Activated effector memory CD4-positive, alpha-beta T cell treated with Interleukin-2 at 50 U/mL for 16 hours (primary cell): ENCODE measurements at places on chromosomes 2 and 18.

GRCh38 chr2:187552828-187553681 lies 1.2 kb downstream of the TFPI start:
- no peak for DNase-seq

- DNase-seq: no peak
Measured at GRCh38 chr18:3816610-3817363, 366.8 kb downstream of the TGIF1 start.

DNA sequence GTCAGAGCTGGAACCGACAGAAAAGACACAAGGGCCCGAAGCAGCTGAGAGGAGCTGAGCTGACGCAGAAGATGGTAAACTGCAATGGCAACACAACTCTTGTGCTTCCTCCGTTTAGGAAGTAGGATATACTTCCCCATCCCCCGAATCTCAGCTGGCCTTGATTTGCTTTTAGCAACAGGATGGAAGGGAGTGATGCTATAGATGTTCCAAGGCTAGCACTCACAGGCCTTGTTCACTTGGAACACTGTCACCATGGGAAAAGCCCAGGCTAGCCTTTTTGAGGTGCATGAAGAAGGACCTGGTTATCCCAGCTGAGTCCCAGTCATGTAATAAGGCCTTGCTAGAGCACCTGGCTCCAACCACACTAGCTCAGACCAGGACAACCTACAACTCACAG lies 26.0 kb downstream of the STAT1 start:
- no peak for DNase-seq

GRCh38 chr2:47935071-47935470 lies 28.8 kb upstream of the FBXO11 start:
- DNase-seq: no peak

- no peak for DNase-seq
Measured at GRCh38 chr2:3463186-3463835, 56.0 kb downstream of the ADI1 start.

DNA sequence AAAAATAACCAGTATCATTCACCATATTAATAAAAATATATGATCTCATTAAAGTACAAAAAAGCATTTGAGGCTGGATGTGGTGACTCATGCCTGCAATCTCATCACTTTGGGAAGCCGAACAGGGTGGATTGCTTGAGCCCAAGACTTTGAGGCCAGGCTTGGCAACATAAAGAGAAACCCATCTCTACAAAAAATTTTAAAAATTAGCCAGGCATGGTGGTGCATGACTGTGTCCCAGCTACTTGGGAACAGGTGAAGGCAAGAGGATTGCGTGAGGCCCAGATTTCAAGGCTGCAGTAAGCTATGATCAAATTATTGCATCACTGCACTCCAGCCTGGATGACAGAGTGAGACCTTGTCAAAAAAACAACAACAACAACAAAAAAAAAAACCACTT lies 75.9 kb downstream of the RAD51AP2 start:
- DNase-seq: no peak

DNA sequence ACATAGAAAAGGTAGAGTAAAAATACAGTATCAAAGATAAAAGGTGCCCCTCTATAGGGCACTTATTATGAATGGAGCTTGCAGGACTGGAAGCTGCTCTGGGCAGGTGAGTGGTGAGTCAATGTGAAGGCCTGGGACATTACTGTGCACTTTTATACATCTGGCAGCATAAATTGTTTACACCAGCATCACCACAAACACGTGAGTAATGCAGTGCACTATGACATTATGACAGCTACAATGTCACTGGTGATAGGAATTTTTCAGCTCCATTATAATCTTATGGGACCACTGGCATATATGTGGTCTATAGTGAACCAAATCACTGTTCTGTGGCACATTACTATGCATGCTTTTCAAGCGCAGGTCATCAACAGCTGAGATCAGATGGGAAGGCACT lies 48.1 kb downstream of the TPGS2 start:
- no peak for DNase-seq

- no peak for DNase-seq
Measured at GRCh38 chr2:188678882-188679281, 295.3 kb upstream of the COL3A1 start.

DNA sequence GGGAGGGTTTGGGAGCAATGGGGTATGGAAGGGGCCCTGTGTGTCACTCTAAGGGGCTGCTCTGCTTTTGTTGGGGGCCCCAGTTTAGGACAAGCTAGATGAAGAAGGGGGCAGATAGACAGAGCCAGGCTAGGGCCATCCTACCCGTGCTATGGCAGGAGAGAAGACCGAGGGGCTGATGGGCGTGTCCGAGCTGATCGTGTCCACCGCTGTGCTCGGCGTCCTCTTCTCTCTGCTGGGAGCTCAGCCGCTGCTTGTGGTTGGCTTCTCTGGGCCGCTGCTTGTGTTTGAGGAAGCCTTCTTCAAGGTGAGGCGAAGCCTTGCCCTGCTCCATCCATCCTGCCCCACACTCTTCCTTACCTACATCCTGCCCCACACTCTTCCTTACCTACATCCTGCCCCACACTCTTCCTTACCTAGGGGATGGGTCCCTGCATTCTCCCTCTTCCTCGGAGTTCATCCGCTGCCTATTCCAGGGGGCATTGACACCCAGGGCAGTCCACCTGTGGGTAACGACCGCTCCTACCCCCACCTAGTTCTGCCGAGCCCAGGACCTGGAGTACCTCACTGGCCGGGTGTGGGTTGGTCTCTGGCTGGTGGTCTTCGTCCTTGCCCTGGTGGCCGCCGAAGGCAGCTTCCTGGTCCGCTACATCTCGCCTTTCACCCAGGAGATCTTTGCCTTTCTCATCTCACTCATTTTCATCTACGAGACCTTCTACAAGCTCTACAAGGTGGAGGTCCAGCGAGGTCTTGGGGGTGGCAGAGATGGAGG lies 8.9 kb downstream of the SLC4A3 start:
- no peak for DNase-seq

DNA sequence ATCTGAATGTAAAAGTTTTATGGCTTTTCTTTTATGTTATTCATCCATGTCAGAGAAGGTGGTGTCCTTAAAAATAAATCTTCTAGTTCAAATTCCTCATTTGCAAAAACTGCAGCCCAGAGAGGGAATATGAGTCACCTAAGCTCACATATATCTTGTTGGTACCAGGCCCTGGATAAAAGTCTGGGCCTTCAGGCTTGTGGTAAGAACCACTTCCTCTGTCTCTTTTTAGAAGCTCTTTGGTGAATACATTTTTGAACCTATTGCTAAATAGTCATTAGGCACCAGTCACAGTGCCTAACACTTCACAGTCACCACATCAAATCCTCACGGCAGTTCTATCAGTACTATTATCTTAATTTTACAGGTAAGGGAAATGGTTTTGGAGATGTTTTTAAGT lies 199.2 kb downstream of the KCNS3 start:
- DNase-seq: no peak

GRCh38 chr2:113230531-113230930 lies 48.2 kb downstream of the PAX8 start:
- no peak for DNase-seq

DNA sequence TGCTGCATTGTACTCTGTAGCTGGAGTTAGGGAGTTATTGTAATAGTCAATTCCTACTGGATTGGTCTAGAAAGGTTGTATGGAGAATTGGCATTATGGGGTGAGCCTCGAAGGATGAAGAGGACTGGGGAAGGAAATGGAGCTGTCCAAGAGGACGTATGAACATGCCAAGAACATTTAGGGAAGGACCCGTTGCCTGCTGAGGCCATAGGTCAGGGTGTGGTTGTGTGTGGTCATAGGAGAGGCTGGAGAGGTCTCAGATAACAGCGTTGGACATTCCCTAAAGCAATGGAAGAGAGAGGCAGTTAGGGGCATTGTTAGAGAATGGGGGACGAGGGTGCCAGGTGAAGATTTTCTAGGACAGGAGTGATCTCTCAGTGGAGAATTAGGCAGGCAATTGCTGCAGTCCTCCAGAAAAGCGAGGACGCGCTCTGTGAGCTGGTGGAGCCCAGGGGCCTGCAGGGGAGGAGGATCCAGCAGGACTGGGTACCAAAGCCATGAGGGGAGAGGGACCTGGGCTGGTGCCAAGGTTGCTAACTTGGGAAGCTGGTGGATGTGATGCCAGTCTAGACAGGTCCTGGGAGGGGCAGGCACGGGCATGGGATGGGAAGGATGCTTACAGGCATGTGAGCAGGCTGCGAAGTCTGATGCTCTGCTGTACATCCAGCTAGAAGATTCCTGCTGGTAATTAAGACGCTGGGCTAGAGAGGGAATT lies 9.4 kb upstream of the PSD4 start:
- DNase-seq: no peak
